ENCODE measurements at places on chromosomes 1 and 21.

DNA sequence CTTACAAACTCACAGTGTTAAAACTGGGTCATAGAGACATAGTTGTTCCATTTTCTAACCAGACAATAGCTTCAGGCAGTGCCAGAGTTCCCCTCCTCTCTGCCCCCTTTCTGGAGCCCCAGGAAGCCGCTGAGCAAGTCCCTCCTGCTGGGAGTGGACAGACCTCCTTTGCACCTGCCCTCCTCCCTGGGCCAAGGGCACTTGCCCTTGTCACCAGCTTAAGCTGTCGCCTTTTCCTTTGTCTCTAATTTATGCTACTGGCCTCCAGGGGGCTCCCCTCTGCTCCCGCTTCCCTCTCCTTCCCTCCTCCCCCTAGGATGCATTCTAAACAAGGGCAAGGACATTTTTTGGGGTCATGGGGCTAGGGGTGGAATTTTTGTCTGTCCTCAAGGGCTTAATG, 182.4 kb downstream of the MIS18A start:
- peak; percentile 58 for DNase-seq

DNA sequence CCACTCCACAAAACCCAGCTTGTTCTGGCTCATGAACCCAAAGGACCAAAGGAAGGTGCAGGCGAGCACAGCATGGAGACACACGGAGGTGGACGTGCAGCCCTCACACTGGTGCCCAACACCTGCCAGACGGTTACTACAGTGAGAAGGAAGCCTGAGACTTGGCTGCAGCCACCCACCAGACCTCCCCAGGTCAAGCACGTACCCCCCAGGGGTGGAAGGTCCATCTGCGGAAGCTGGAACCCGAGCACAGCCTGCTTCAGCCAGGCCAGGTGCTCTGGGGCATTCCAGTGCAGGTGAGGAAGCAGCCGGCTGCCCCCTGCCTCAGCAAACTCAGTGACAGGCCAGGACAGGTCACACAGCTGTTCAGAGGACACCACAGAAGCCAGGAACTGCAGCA, 16.0 kb upstream of the LSS start:
- no peak for DNase-seq

DNA sequence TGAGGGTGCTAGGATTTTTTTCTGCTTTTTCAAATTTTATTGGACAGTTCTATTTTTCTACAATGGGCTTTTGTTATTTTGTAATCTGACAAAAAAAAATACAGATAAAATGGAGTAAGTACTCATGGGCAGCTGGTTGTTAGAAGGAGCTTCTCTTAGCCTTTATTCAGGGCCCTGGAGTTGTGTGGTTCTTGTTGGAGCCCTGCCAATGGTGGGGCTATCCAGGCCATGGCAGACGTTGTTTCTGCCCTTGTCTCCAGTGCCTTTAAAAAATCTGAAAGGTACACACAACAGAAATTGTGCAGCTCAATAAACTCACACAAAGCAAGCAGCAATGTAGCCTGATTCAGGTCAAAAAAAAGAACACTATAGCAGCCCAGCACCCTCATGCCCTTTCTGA, 153.5 kb upstream of the GALNT2 start:
- DNase-seq: no peak

- no peak for DNase-seq
These were observed 36.0 kb upstream of the CFAP298 start for GRCh38 chr21:32648165-32648564.

DNA sequence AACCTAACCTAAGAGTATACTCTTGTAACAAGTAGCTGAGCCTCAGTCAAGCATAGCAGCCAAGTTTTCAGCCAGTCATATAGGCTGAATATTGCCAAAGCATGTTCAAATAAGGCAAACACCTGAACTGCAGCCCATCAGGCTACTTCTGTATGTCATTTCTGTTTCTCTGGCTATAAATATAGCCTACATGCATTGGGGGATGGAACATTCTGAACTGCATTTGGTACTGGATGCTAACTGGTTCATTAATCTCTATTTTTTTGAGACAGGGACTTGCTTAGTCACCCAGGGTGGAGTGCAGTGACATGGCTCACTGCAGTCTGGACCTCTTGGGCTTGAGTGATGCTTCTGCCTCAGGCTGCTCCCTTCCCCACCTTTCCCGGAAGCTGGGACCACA, 37.3 kb downstream of the MAST2 start:
- DNase-seq: no peak

GRCh38 chr1:229495782-229496181, 12.4 kb downstream of the NUP133 start:
- no peak for DNase-seq

DNA sequence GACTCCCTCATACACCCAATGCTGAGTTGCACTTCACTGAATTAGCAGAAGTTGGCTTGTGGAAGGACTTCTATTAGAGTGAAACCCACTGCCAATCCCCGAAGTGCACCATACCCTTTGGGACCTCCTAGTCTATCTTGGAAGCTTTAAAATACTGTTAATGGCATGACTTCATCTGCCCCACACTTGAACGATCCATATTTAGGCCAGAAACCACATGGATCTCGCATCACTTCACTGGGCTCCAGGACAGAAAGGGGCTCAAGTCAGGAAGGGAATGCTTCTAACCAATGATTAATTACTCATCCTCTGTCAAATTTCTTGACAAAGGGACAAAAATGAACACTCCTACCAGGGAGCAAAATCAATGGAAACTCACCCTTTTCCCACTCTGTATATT, 69.1 kb downstream of the BCAR3 start:
- no peak for DNase-seq

DNA sequence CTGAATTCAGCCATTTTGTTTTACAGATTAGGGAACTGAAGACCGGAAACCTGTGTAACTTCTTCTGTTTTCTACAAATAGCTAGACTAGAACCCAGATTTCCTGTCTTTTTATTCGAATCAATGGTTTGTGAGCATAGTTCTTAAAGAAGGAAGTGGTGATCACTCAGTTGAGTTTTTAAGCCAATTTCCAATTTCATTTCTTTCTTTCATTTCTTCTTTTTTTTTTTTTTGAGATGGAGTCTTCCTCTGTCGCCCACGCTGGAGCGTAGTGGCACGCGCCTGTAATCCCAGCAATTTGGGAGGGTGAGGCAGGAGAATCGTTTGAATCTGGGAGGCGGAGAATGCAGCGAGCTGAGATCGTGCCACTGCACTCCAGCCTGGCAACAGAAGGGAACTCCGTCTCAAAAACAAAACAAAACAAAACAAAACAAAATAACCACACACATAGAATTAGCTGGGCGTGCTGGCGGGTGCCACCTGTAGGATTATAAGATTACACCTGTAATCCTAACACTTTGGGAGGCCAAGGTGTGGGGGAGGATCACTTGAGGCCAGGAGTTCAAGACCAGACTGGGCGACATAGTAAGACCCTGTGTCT, 3.0 kb upstream of the MDM4 start:
- DNase-seq: no peak

DNA sequence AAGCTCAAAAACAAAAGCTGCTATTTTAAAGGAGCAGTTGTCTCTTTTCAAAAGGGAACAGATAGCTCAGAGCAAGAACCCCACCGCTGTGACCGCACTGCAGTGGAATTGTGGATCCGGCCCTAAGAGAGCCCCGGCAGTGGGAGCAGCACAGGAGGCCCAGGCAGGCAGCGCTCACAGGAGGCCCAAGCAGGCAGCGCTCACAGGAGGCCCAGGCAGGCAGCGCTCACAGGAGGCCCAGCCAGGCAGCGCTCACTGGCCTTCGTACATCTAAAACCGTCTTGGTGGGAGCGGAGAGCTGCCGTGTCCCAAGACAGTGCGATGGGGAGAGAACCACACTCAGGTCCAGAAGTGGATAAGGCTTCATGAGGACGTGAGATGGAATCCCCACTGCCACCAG, 4.0 kb downstream of the TFF3 start:
- DNase-seq: no peak

DNA sequence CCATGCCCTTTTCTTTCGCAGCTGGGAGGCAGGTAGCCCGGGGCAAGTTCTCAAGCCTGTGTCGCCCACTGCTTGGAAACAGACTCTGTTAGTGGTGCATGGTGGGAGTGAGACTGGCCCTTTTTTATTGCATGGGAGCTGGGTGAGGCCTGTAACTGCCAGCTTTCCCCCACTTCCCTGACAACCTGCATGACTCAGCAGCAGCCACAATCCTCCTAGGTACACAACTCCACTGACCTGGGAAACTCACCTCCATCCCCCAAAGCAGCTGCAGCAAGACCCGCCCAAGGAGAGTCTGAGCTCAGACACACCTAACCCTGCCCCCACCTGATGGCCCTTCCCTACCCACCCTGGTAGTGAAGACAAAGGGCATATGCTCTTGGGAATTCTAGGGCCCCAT, 25.8 kb downstream of the PIGP start:
- no peak for DNase-seq

GRCh38 chr1:165856606-165857005, 29.2 kb downstream of the UCK2 start:
- no peak for DNase-seq

DNA sequence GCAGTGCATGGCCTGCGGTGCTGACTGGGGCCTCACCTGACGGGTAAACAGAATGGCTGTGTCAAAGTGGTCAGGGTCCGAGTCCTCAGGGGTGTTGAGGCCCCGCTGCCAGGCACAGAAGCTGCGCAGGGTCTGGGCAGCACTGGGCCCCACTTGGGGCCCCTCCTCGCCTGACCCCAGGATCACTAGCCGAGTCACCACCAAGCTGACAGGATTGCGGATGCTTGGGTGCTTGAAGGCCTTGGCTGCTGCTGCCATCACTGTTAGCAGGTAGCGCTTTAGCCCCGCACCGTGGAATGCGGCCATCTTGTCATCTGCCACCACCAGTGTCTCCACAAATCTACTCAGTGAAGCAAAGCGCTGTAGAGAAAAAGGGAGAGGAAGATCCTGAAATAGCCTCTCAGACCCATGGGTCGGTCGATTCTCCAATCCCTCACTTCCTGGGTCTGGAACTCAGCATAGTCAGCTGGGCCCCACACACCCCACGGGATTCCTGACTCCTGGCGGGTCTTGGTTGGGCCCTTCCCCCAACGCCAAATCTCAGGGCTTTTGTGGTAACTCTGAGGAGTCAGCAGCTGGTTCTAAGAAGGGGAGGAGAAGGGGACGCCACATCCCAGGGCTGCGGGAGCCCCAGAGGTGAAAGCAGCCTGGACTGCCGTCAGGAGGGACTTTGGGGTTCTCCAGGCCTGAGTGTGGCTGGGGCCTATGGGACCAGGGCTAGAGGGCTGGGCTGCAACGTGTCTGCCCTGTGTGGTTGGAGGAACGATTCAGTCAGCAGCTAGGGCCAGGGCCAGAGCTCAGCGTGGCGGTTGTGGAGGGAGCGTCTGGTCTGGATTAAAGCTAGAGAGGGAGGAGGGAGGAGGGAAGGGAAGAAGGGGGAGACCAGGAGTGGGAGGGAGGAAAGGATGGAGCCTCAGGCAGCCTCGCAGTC, 2.1 kb downstream of the ADAMTS4 start:
- DNase-seq: peak; percentile 85

- no peak for DNase-seq
These were observed 2.1 kb downstream of the ZFP69 start for GRCh38 chr1:40479156-40479555.

GRCh38 chr1:224378855-224379631, 22.4 kb downstream of the CNIH4 start:
- no peak for DNase-seq

DNA sequence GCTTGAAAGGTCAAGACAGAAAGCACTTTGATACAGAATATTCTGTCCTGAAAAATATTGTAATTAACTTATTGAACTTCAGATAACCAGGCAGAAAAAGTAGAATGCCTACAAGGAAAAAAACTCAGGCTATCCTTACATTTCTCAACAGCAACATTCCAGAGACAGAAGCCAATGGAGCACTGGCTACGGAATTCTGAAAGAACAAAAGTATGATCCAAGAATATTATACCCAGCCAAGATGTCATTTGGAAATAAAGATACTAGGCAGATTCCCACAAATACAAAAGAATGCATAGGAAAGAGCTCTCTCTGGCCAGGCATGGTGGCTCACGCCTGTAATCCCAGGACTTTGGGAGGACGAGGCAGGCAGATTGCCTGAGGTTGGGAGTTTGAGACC, 5.8 kb upstream of the PPT1 start:
- no peak for DNase-seq

Data from D721Med (cell line).